ENCODE measurements at places on chromosomes 1 and 21. TPM values are rescaled to one million over a fixed set of nuclear protein-coding genes. Genes with fewer than 3 reads are reported as not detected.

Gene ASCL5
- polyA plus RNA-seq: not detected

- no peak for DNase-seq
Observed at GRCh38 chr1:18939398-18940302, 16.8 kb downstream of the IFFO2 start.

Gene SLC35F3
- 0.01 TPM for polyA plus RNA-seq

DNA sequence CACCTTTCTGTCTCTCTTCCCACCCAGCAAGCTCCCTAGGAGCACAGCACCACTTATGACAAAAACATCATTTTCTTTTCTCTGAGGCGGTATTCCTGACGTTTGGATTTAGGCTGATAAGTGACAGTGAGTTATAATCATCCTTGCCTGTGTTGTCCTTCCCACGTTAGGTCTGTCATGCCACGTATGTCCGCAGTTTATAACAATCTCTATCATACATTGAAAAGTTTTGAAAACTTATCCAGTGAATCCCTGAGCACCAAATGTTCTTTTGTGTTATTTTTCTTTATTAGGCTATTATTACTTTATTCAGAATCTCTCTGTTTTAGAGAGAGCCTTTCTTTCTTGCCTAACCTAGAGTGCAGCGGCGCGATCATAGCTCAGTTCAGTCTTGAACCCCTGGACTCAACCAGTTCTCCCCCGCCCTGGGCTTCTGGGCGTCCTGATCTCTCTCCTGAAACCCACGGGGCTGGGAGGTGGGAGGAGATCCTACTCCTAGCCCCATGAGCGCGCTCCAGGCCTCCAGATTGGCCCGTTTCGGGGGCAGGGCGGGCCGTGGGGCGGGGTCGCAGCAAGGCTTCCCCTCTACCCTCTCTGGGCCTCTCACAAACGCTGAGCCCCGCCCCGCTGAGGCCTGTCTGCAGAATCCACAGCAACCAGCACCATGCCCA is at the start of gene GSTM2:
Gene GSTM2, plus strand, starts transcription at position 606 of the 671 bp plus-strand sequence. Its CDS starts 59 bp downstream, at position 665.
- DNase-seq: peak; percentile 96

All from psoas muscle (tissue), 8 donors.